ENCODE measurements at places on chromosomes 4 and X.

DNA sequence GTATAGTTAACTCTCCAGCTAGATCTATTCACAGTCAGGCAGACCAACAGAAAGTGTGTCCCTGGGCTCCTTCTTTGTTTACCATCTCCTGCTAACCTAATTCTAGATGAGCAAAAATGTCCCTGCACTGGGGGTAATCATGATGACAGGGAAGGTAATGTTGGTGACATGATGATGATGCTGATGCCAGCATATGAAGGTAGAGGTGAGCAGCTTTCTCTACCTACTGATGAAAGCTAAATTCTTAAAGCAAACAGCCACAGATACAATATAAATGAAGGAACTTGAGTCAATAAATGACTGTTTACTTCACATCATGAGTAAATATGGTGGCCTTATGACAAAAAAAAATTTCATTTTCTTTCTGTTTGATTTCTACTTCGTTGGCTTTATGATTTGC lies 78.5 kb downstream of the NKX6-1 start:
- DNase-seq, result no peak

- peak; percentile 68 for DNase-seq
Observed at GRCh38 chr4:2186133-2186864, 55.6 kb downstream of the HAUS3 start.

DNA sequence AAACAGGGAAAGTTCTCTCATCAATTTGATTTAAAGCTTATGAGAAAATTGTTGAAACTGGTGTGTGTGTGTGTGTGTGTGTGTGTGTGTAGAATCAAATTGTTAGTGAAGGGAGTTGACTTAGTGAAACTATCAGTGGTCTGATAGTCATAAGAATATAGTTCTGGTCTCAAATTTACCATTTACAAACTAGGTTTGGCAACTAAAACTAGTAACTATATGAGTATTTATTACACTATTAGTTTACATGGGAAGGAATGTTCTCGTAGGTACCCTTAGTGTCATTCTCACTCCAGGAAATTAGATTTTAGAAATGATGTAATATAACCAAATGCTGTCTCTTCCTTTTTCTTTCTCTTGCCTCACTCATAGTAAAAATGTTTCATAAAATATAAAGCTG lies 11.9 kb downstream of the SULT1E1 start:
- DNase-seq, result no peak

DNA sequence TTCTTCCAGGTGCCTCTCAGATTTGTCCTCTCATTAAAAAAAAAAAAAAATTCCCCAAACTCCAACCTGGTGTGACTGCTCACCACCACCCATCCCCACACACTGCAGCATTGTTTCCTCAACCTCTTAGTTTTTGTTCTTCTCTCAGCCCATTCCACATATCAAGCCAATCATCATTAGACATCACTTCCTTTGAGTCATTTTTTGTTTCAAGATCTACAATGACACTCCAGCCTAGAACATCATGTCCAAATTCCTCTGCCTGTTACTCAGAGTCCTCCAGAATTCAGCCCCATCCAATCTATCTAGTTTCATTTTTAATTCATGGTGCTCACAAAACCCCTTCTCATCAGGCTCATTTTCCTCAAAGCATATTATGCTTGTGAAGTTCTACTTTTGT lies 262.5 kb upstream of the TEX13A start:
- DNase-seq, result no peak

DNA sequence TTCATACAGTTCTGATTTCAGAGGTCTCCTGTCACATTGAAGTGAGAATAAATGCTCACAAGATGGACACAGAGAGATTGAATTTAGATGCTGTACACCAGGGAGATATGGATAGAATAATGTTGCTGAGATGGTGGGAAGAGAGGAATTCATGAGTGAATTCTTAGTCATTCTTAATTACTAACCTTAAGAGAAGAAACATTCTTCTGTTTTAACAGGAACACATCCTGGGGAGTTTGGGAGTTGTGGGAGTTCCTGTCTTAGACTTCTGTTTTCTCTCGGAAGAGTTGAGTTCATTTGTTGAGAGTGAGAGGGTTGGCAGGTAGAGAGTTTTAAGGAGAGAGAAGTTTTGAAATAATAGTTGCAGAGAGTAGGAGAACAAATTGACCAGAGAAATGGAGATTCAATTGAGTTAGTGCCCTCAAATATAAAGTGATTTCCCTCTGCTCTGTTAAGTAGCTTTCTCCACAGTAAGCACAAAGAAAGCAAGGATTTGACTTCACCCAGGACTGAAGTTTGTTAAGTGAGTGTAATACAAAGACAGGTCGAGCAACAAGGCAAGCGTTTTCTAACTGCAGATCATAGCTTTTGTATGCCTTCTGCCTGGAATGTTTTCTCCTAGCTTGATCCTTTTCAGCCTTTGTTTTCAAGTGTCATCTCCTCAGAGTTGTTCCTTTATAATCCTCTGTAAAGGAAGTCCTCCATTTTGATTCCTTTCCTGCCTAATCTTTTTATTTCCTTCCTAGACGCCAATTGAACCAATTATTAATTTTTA lies 205.9 kb downstream of the RAPGEF2 start:
- DNase-seq, result no peak

GRCh38 chrX:48826876-48827653 lies 752 bp downstream of the ERAS start:
- DNase-seq, result peak; percentile 22

GRCh38 chr4:106979476-106979875 lies 56.6 kb downstream of the DKK2 start:
- no peak for DNase-seq

- DNase-seq, result no peak
Observed at GRCh38 chr4:83440148-83440814, 15.3 kb downstream of the HELQ start.

- DNase-seq, result no peak
Observed at GRCh38 chr4:99625369-99625768, 32.3 kb downstream of the C4orf54 start.

DNA sequence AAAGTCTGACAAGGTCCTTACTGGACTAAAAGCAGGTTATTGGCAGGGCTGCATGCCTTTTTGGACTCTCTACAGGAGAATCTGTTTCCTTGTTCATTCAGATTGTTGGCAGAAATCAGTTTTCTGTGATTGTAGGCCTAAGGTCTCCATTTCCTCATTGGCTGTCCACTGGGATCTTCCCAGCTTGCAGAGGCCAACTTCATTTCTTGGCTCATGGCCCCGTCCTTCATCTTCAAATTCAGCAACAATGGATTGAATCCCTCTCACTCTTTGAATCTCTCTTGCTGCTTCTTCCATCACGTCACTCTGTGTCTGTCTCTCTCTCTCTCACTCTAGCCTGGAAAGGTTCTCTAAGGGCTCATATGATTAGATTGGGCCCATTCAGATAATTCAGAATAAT lies 14.9 kb upstream of the GLUD2 start:
- no peak for DNase-seq

DNA sequence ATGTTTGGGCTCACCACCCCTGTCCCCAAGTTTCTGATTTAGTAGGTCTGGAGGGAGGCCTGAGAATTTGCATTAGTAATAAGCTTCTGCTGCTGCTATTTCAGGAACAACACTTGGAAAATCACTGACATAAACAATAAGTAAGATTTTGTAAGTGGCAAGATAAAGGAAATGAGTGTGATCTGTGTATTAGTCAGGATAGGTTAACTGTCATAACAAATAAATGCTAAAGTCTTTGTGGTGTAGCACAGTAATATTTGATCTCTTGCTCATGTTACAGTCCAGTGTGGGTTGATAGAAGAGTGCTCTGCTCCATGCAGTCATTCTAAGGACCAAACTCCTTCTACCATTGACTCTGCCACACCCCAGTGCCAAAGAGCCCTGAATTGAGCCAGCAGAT lies 67.0 kb downstream of the NHS start:
- no peak for DNase-seq

Data from WTC11 (cell line).